ENCODE measurements at places on chromosomes 12 and 14.

- peak overlapping the region; percentile 61 for H3K27ac ChIP-seq
- DNase-seq: no peak
- H3K4me3 ChIP-seq: no peak overlapping the region
- H3K27me3 ChIP-seq: no peaks in the 10 kb centered on the region
Measured at GRCh38 chr14:99569725-99570543, 34.1 kb downstream of the CCDC85C start.

DNA sequence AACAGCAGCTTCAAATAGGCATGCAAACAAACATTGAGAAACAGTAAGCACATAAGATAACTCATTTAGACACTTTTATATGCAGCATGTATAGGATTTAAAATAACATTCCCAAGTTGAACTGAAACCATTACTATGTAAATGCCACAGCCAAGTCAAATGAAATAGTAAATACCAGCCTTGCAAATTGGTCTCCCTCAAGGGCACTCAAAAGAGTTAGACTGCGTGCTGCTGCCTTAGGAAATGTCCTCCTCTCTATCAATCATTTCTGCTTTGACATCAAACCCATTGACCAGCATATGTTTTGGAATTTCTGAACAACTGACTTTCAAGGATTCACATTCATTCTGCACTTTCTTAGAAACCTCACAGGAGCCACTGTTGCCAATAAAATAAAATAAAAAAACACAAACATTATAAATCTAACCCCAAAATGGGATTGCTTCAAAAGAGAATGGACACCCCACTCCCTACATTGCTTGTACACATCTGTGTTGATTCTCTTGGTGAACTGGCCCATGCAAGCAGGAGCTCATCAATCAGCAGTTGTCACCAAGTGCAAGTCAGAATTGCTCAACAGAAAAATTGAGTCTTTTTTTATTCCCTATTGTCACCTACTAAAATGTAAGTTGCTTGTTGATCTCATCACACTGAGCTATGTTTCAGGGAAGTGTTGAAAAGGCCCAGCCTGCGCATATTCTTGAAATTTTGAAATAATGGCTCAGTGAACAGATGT is 256.2 kb downstream of the DAD1 start:
- H3K4me3 ChIP-seq: no peak overlapping the region
- DNase-seq: no peak
- H3K27me3 ChIP-seq: no peaks in the 10 kb centered on the region
- H3K36me3 ChIP-seq: no peaks in the 10 kb centered on the region
- no peak overlapping the region for H3K27ac ChIP-seq
- H3K4me1 ChIP-seq: no peaks in the 10 kb centered on the region

DNA sequence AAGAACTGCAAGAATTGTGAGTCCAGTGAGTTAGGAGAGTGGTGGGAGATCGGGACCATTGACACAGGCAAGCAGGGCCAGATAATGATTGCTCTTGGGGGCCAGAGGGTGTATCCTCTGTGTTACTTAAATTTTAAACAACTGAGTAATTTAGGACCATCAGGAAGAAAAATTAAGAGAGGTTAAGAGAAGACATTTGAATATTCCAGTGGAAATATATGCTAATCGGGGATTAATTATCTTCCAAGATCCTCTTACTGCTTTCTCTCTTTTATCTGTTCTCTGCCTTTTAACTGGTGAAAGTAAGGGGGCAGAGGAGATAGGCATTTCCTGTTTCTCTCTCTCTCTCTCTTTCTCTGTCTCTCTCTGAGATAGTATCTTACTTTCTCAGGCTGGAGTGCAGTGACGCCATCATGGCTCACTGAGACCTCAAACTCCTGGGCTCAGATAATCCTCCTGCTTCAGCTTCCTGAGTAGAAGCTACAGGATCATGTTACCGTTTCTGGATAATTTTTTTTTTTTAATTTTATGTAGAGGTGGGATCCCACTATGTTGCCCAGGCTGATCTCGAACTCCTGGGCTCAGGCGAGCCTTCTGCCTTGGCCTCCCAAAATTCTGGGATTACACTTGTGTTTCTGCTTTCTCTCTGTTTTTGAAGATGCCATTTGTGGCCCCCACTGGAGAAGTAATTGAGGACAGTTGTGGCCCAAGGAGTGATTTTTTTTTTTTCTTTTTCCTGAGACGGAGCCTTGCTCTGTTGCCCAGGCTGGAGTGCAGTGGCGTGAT is 85.1 kb downstream of the DIP2B start:
- H3K4me1 ChIP-seq: no peaks in the 10 kb centered on the region
- DNase-seq: no peak
- no peak overlapping the region for H3K27ac ChIP-seq
- no peak overlapping the region for H3K4me3 ChIP-seq
- no peaks in the 10 kb centered on the region for H3K27me3 ChIP-seq
- H3K36me3 ChIP-seq: peaks cover 3% of the 10 kb centered on the region

DNA sequence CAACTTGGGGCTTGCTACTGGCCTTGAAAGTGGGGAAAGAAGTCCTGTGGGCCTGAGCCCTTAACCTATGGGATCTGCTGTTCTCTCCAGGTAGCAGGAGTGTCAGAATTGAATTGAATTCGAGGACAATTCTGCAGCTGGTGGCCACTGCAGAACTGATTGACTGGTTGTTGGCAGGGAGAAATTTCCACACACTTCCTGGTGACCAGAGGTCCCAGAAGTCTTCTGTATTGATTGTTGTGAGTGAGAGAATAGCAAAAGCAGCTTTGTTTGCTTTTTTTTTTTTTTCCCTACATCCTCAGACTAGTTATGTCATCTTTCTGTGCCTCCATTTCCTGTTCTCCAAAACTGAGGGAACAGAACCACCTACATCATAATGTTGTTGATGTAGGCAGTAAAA is 64.1 kb downstream of the PRICKLE1 start:
- H3K4me1 ChIP-seq: no peaks in the 10 kb centered on the region
- H3K27ac ChIP-seq: no peak overlapping the region
- H3K36me3 ChIP-seq: no peaks in the 10 kb centered on the region
- H3K4me3 ChIP-seq: no peak overlapping the region
- no peaks in the 10 kb centered on the region for H3K27me3 ChIP-seq
- DNase-seq: no peak

DNA sequence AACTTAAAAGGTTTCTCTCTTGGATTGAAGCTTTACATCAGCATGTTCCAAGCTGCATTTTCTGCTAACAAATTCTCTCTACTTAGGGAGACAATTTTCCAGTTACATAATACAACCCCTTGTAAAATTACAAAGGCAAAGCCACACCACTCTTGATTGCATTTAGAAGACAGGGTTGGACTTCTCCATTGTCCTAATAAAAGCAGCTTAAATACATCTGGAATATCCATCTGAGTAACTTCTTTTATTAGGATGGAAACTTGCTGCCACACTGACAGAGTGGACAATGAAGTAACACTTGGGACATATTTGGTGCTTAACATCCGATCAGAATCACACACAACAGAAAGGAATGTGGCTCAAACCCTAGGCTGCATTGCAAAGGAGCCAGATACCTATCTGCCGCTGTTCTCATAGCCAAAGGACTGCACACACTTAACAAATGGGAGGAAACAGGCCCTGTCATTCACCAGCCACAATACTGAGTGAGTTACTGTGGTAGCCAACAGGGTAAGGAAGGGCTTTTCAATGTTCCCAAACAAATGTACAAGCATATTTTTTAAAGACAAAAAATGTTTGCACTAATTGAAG is 157.2 kb downstream of the PAX9 start:
- H3K4me3 ChIP-seq: no peak overlapping the region
- DNase-seq: no peak
- no peaks in the 10 kb centered on the region for H3K27me3 ChIP-seq
- no peaks in the 10 kb centered on the region for H3K36me3 ChIP-seq

- H3K4me1 ChIP-seq: no peaks in the 10 kb centered on the region
- H3K36me3 ChIP-seq: no peaks in the 10 kb centered on the region
- H3K27ac ChIP-seq: no peak overlapping the region
- no peaks in the 10 kb centered on the region for H3K27me3 ChIP-seq
- no peak for DNase-seq
Measured at GRCh38 chr12:127191129-127191528, 1075.8 kb upstream of the TMEM132C start.

DNA sequence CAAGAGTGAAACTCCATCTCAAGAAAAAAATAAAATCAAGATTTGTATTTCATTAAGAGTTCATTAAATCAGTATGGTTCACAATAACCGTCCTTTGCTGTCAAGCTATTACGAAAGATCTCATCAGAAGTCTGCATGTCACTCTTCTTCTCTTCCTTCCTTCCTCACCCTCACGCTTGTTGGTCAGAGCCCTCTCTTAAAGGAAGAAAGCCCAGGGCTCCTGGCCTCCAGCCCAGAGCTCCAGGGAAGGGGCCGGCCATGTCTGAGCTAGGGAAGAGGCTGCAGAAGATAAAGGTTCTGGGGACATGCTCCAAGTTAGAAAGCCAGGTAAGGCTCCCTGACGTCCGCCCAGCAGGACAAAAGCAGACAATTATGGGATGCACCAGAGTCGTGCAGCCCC is 43.1 kb upstream of the DLK1 start:
- peaks cover 28% of the 10 kb centered on the region for H3K4me1 ChIP-seq
- no peaks in the 10 kb centered on the region for H3K27me3 ChIP-seq
- no peak overlapping the region for H3K27ac ChIP-seq

- no peak for DNase-seq
- H3K36me3 ChIP-seq: peaks cover 24% of the 10 kb centered on the region
- no peak overlapping the region for H3K27ac ChIP-seq
- H3K4me3 ChIP-seq: no peak overlapping the region
Measured at GRCh38 chr14:74952697-74953484, 2.5 kb downstream of the PGF start.

GRCh38 chr12:47346251-47347019 is 266.7 kb upstream of the AMIGO2 start:
- no peak overlapping the region for H3K4me3 ChIP-seq
- H3K27me3 ChIP-seq: no peaks in the 10 kb centered on the region
- no peaks in the 10 kb centered on the region for H3K36me3 ChIP-seq
- no peak overlapping the region for H3K27ac ChIP-seq
- H3K4me1 ChIP-seq: no peaks in the 10 kb centered on the region

- H3K4me3 ChIP-seq: no peak overlapping the region
- no peaks in the 10 kb centered on the region for H3K4me1 ChIP-seq
- H3K27me3 ChIP-seq: no peaks in the 10 kb centered on the region
- H3K27ac ChIP-seq: no peak overlapping the region
- DNase-seq: no peak
Measured at GRCh38 chr14:53391156-53391555, 238.0 kb upstream of the DDHD1 start.

DNA sequence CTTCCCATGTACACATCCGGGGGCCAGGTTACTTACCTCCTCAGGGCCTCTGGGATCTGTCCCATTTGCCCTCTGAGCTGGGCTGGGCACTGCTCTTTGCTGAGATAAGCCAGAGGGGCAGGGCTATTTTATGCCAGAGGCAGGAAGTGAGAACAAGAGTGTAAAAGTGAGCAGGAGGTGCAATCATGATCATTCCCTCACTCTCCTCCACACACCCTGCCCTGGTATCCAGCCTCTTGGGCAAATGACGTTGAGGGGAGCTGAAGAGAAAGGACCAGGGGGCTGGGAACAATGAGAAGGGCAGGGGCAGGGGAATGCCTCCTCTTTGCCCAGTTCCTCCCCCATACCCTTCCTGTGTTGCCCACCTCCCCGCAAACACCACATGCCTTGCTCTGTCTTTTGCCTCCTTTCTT is 4.2 kb downstream of the LPAR5 start:
- no peak overlapping the region for H3K4me3 ChIP-seq
- peak; percentile 97 for DNase-seq
- no peaks in the 10 kb centered on the region for H3K27me3 ChIP-seq
- peak overlapping the region; percentile 92 for H3K27ac ChIP-seq

- H3K36me3 ChIP-seq: no peaks in the 10 kb centered on the region
- DNase-seq: peak; percentile 45
- no peak overlapping the region for H3K4me3 ChIP-seq
- H3K27ac ChIP-seq: no peak overlapping the region
- no peaks in the 10 kb centered on the region for H3K4me1 ChIP-seq
Measured at GRCh38 chr12:28320353-28320752, 130.1 kb downstream of the CCDC91 start.

DNA sequence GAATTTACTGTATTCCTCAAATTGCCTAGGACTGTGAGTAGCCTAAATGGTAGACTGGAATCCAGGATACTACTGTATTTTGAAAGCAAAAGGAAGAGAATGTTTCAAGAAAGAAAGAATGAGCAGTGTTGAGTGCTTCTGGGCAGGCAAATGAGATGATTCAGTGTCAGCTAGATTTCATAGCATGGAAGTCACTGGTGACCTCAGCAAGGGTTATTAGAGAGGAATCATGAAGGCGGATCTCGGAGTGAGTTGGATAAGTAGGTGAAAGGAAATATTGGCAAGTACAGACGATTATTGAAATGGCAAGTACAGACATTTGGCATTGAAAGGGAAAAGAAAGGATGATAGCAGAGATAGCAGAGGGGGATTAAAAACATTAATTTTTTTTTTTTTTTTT is 27.1 kb downstream of the VRK1 start:
- no peaks in the 10 kb centered on the region for H3K27me3 ChIP-seq
- no peaks in the 10 kb centered on the region for H3K4me1 ChIP-seq
- no peak overlapping the region for H3K27ac ChIP-seq
- no peak overlapping the region for H3K4me3 ChIP-seq
- no peaks in the 10 kb centered on the region for H3K36me3 ChIP-seq

GRCh38 chr14:40630471-40630870 is 976.2 kb upstream of the LRFN5 start:
- H3K4me3 ChIP-seq: no peak overlapping the region
- H3K36me3 ChIP-seq: no peaks in the 10 kb centered on the region
- no peaks in the 10 kb centered on the region for H3K27me3 ChIP-seq
- no peaks in the 10 kb centered on the region for H3K4me1 ChIP-seq
- no peak overlapping the region for H3K27ac ChIP-seq
- DNase-seq: no peak

DNA sequence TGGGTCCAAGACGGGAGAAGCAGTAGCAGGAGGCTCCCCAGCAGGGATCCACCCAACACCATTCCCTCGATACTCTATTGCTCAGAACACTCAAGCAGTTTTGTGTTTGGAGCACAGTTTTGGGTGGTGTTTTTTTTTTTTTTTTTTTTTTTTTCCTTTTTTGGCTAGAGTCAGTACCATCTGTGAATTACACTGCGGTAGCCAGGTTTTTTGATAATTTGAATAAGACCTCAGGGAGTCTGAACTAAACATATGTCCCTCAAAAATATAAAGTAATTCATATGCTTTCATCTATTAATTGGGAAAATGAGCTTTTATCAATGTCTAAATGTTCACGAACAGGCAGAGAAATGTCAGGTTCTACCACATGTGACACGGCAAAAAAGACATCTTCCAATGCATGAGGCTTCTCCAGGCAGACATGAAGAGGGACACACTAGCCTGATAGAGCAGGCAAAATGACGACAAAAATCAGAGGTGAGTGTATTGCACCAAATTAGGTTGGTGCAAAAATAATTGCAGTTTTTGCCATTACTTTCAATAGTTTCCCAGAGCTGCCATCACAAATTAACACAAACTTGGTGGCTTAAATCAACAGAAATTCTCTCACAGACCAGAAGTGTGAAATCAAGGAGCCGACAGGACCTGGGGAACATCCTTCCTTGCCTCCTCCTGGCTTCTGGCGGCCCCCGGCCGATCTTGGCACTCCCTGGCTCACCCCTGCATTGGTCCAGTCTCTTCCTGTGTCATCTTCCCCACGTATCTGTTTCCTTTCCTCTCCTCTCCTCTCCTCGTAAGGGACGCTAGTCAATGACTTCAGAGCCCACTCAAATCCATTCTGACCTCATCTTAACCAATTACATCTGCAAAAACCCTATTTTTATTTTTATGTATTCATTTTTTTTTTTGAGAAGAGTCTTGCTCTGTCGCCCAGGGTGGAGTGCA is 33.9 kb downstream of the FOXN3 start:
- H3K4me3 ChIP-seq: no peak overlapping the region
- no peaks in the 10 kb centered on the region for H3K27me3 ChIP-seq
- no peak for DNase-seq
- H3K36me3 ChIP-seq: no peaks in the 10 kb centered on the region

GRCh38 chr12:109165599-109165998 is 49.2 kb downstream of the ACACB start:
- H3K4me3 ChIP-seq: no peak overlapping the region
- H3K4me1 ChIP-seq: no peaks in the 10 kb centered on the region
- DNase-seq: no peak
- no peak overlapping the region for H3K27ac ChIP-seq
